ENCODE measurements at places on chromosomes 5 and 9. TPM values are rescaled to one million over a fixed set of nuclear protein-coding genes. Genes with fewer than 3 reads are reported as not detected.

The SPARC gene
- 0.20 TPM for total RNA-seq

- no peak overlapping the region for H3K27ac ChIP-seq
- no peaks in the 10 kb centered on the region for H3K36me3 ChIP-seq
- H3K4me1 ChIP-seq = no peaks in the 10 kb centered on the region
- DNase-seq = no peak
- no peak overlapping the region for H3K4me3 ChIP-seq
Observed at GRCh38 chr5:171432076-171432475, 12.6 kb downstream of the FGF18 start.

DNA sequence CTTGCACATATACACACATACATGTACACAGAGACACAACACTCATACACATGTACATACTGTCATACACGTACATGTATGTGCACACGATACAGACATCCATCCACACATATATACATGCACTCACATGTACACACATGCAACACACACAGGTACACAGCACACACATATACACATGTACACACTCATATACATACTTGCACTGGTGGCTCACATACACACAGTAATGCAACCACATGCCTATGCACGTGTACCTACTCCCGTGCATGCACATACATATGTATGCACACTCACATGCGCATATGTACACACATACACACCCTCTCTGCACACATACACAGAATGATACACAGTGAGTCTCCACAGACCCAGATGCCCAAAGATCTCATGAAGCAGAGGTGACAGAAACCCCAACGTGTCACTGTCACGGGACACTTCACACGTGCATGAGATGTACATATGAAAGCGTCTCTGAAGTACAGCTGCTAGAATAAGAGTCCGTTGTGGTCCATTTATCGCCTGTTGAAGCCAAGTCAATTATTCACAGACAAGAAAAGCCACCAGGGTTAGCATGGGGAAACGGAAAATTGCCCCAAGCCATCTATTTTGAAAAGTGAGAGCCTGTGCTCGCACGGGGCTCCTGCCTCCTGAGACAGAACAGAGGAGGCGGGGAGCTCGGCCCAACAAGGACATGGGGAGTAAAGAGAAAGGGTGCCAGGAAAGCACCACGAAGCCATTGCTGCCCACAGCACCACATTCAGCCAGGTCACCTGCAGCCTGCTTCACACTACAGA is 24.9 kb downstream of the LPCAT1 start:
- peaks cover 14% of the 10 kb centered on the region for H3K36me3 ChIP-seq
- no peak overlapping the region for H3K4me3 ChIP-seq
- H3K4me1 ChIP-seq = peaks cover 38% of the 10 kb centered on the region
- H3K27me3 ChIP-seq = no peaks in the 10 kb centered on the region

DNA sequence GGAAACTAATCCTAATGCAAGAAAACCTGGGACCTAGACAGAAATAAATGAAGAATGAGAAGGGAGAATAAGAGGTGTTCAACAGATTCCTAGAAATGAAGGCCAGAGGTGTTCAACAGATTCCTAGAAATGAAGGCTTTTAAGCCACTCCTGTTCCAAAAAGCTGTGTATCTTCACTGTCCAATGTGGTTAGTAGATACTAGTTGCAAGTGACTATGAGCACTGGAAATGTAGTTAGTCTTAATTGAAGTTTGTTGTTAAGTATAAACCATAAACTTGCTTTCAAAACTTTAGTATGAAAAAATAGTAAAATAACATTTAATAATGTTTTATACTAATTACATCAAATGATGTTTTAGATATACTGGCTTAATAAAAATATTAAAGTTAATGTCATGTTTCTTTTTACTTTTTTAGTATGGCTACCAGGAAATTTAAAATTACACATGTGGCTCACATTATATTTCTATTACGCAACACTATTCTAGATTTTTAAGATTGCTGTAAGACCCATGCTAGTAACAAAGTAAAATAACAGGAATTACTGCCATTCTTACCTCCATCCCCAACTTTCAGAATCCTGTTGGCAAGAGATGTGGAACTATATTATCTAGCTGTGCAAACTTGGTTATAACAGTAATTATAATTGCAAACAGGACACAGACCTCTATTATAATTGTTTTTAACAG is 57.5 kb downstream of the RICTOR start:
- no peaks in the 10 kb centered on the region for H3K27me3 ChIP-seq
- DNase-seq = no peak
- no peak overlapping the region for H3K27ac ChIP-seq
- H3K4me1 ChIP-seq = peaks cover 34% of the 10 kb centered on the region
- H3K4me3 ChIP-seq = no peak overlapping the region
- H3K36me3 ChIP-seq = peaks cover 39% of the 10 kb centered on the region

GRCh38 chr5:79809743-79810142 is 120.1 kb downstream of the CMYA5 start:
- H3K27me3 ChIP-seq = no peaks in the 10 kb centered on the region
- no peak for DNase-seq
- no peak overlapping the region for H3K27ac ChIP-seq

The PHF24 gene
- total RNA-seq = not detected

- no peaks in the 10 kb centered on the region for H3K27me3 ChIP-seq
- peaks cover 50% of the 10 kb centered on the region for H3K36me3 ChIP-seq
- DNase-seq = peak; percentile 61
- H3K4me1 ChIP-seq = peaks cover 52% of the 10 kb centered on the region
Observed at GRCh38 chr5:177427919-177428573, 1.6 kb downstream of the GRK6 start.

The LHX6 gene
- total RNA-seq = not detected

- no peak for DNase-seq
- no peaks in the 10 kb centered on the region for H3K27me3 ChIP-seq
- no peak overlapping the region for H3K4me3 ChIP-seq
Observed at GRCh38 chr5:128684961-128685360, 146.9 kb upstream of the FBN2 start.

All from activated naive CD4-positive, alpha-beta T cell treated with anti-CD3 and anti-CD28 coated beads for 36 hours (primary cell).